HCT116 (cell line): ENCODE measurements at places on chromosomes 11 and 22.

DNA sequence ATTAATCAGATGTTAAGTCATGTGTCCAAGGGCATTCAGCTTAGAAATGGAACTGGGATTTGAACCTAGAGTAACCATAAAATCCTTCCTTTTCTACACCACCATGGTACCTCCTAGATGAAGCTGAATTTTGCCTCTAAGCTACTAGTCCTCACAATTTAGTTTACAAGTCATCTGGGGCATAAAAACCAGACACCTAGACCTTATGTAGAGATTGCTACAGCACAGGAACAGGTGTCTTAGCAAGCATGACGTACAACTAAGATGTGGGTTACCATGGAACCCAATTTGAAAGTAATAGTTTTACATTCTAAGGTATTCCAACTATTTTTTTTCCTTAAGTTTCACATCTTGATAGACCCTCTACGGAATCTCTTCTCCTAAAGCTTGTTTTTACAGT lies 9.2 kb downstream of the TMEM216 start:
- DNase-seq: no peak

GRCh38 chr22:41862530-41863266 lies 29.8 kb downstream of the SREBF2 start:
- no peak for DNase-seq

DNA sequence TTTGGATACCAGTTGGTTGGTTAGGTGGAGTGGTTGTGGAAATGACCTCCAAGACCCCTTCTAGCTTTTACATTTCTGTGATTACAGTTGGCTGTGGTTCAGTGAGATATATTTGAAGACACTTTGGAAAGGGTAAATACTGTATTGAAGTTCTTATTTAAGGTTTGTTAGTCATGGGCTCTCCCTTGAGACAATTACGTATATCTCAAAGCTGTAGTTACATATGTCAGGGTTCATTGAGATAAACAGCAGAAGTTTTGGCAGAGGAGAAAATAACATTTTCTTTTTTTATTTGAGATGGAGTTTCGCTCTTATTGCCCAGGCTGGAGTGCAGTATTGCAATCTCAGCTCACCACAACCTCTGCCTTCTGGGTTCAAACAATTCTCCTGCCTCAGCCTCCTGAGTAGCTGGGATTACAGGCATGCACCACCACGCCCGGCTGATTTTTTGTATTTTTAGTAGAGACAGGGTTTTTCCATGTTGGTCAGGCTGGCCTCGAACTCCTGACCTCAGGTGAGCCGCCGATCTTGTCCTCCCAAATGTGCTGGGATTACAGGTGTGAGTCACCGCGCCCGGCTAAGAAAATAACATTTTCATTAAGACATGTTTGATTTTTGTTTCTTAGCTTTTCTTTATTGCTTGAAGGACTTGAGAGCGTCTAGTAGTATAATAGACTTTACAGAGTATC lies 1.9 kb downstream of the RNF121 start:
- DNase-seq: no peak

- no peak for DNase-seq
These were observed 524 bp upstream of the SLC1A2 start for GRCh38 chr11:35419830-35420333.

- DNase-seq: no peak
These were observed 4485.9 kb upstream of the OR11H1 start for GRCh38 chr22:11042116-11042515.

DNA sequence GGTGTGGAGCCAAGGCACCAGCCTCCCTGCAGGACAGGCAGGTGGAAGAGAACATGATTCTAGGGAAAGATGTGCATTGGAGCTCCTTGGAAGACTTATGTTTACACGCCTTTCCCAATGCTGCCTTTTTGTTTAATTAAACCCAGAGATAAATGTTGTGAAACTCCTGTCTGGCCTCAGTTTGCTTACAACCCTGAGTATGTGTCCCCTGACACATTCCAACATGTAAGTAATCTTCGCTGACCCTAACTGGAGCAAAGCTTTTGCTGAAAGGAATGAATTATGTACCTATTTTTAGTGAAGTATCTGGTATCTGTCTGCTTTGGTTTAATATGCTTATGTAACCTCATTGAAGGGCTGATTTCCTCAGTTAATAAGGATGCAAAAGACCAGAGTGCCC lies 56.7 kb downstream of the APIP start:
- DNase-seq: no peak

GRCh38 chr11:118217575-118217974 lies 7.2 kb downstream of the JAML start:
- no peak for DNase-seq

GRCh38 chr11:57288771-57289579 lies 35.8 kb downstream of the TNKS1BP1 start:
- DNase-seq: no peak

DNA sequence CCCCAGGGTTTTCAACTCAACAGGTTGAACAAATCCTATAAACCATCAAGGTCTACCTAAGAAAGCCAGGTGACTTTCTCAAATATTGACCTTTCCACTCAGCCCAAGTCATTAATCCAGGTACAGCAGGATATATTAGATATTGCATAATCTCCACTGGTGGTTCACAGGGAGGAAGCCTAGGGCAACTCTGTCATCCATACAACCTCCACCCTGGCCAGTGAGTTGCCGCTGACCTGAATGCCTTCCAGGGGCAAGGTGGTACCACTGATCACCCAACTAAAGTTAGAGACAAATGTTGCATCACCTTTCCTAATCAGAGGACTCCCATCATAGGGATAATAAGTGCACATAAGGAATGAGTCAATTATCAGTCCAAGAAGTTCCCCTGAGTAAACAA lies 22.9 kb downstream of the GUCD1 start:
- DNase-seq: no peak

DNA sequence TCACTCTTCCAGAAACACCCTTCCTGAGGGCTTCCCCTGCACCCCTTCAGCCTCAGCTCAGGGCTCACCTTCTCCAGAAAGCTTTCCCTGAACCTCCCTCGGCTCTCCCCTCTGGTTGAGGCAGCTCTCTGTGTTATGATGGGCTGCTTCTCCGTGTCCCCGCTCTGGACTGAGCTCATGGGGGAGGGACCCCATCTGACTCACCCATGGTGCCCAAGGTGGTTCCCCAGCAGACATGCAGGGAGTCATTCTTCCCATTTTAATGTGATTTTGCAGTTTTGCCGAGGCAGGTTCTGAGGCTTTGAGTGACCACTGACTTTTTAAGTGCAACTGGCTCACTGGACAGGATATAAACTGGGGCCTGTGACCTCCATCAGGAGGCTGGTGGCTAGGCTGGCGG lies 495.1 kb downstream of the TBC1D22A start:
- no peak for DNase-seq

DNA sequence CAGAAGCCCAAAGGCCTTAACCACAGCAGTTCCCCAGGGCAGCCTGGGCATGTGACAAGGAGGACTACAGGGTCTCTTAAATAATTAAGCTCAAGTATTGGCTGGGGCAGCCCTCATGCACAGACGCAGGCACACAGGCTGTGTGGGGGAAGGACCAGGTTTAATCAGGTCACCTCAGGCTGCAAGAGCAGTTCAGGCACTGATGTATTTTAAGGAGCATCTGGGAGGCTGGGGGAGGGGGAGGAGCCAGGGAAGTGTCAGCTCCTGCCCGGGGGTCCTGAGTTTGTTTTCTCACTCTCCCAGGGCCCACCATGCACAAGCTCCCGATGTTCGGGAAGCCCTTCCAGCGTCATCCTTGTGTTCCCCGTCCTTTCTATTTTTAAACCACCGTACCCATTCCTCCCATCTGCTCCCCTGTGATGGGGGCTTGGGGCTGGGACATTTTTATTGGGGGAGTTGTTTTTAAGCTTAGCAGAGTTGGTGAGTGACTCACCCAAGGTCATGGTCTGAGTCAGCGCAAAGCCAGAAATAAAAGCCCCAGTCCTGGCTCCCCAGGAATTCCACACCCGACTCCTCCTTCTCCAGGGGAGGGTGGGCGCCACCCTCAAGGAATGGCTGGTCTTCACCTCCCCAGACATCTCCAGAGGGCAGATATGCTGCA lies 2.4 kb downstream of the CSDC2 start:
- DNase-seq: no peak
